ENCODE measurements at places on chromosomes 2 and 18.

DNA sequence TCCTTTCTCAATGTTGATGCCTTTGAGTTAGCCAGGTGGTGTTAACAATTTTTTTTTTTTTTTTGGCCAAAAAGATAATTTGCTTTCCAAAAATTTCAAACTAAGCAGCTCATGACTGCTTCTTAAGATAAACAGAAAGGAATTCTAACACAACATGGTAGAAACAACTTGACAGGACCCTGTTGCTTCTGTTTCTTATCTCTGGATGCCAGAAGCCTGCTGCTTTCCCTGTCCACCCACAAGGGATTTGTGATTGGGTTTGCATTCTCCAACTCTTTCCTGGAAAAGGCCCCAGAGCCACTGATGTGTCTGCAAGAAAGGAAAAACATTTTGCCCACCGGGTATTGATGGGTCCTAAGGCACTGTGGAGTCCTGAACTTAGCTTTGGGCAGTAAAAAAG is 217.2 kb upstream of the PKDCC start:
- no peak for DNase-seq

GRCh38 chr18:63339920-63340484 is 20.4 kb upstream of the BCL2 start:
- no peak for DNase-seq

DNA sequence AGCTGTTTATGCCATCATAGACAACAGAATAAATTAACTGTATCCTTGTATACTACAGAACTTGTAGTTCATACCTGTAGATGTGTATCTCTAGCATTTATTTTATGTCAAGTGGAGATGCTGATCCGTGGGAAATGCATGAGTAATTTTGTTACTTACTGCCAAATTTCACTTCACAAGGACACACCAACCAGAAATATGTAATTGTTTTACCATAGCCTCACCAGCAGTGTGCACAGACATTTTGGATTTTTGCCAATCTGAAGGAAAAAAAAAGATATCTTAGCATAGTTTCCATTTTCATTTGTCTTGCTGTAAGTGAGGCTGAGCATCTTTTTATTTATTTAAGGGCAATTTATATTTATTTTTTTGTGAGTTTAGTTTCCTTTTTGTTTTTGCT is 265.1 kb upstream of the OSR1 start:
- DNase-seq, result no peak

DNA sequence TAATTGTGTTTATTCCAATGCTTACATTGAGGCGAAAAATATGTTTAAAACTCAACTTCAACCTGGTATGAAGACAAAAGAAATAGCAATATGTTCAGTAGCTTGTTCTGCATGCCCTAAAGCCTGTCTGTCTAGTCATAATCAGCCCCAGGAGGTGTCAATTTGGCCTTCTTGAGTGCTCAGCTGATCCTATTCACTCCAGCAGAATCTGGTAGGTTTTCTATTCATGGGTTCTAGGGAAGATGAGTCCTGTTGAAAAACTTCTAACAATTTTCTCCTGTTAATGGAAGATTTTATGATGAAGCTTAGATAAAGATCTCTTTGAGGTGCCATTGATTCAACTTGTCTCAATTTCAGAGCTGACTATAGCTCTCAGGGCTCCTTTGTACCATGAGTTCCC is 402.0 kb upstream of the UBE2E3 start:
- no peak for DNase-seq

GRCh38 chr18:57004366-57005121 is 142.3 kb upstream of the BOD1L2 start:
- no peak for DNase-seq

GRCh38 chr2:42944779-42945415 is 152.5 kb upstream of the HAAO start:
- no peak for DNase-seq

DNA sequence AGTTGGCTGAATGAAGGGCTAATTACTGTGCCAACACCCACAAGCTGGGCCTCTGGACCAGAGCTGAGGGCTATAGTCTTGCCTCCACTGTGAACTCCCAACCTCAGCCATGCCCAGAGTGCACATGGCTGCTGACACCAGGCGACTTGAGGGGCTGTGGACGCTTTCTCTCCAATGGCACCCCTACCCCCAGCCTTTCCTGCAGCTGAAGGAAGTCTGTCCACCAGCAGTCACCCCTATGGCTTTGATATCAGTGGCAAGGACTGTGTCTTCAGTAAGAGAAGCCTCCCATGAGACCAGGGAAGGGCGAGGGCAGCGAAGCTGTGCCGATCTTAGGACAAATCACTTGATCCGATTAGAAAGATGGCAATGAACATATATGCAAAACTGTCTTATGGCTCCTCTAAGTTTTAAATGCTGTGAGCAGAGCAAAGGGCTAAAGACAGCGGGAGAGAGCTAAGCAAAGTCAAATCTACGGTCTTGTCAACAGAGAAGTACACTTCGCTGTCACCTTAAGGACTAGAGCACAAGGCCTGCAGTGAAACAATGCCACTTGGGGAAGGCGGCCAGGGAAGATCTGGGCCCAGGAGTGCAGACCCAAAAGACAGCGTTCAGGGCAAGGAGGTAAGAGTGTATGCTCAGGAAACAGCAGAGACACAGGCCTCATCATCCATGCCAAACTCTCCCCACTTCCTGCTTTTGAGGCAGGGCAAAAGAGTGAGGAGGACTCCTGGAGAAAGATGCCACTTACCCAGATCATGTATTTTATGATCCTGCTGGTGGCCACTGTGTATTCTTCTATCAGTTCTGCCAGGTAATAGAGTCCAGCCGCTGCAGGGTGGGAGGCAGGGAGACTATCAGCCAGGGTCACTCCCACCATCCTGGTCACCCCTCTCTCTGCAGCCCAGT is 1.5 kb downstream of the TEX261 start:
- no peak for DNase-seq

DNA sequence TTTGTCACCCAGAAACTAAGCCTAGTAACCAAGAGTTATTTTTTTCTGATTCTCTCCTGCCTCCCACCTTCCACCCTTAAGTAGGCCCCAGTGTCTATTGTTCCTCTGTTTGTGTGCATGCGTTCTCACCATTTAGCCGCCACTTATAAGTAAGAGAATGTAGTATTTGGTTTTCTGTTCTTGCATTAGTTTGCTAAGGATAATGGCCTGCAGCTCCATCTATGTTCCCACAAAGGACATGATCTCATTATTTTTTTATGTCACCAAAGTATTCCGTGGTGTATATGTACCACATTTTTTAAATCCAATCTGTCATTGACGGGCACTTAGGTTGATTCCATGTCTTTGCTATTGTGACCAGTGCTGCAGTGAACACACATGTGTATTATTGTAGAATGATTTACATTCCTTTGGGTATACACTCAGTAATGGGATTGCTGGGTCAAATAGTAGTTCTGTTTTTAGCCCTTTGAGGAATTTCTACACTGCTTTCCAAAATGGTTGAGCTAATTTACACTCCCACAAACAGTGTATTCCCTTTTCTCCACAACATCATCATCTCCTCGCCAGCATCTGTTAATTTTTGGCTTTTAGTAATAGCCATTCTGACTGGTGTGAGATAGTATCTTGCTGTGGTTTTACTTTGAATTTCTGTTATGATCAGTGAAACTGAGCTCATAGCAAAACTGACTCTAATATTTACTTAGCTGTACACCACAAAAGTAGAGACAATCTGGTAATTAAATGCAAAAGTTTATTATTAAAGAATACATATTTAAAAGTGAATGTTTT is 660.1 kb upstream of the SLC8A1 start:
- DNase-seq, result no peak

GRCh38 chr2:71380665-71381064 is 49.1 kb downstream of the ZNF638 start:
- no peak for DNase-seq

DNA sequence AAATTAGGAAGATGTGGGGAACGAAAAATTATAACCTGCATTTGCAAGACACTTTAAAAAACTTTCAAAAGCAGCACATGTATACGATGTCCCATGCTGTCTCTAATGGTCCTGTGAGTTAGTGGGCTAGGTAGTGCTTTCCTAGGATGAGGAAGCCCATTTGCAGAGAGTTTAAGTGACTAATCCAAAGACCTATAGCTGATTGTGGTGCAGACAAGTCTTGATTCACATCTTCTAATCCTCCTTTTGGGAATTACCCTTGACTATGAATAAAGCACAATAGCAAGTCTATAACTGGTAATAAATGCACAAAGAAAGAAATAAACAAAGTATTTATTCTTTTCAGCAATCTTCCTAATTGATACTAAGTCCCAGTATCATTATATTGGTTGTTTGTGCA is 234.6 kb upstream of the FANCL start:
- no peak for DNase-seq

GRCh38 chr2:220660277-220661145 is 911.6 kb downstream of the EPHA4 start:
- no peak for DNase-seq

All from stimulated activated CD8-positive, alpha-beta memory T cell treated with anti-CD3 and anti-CD28 coated beads, Interleukin-7, amount 100 ng/mL, for 24 hours (primary cell).